Upper lobe of left lung (tissue), 6 donors: ENCODE measurements at places on chromosomes 12 and 14.

GRCh38 chr12:109596418-109597244, 23.0 kb downstream of the MVK start:
- DNase-seq, result no peak

GRCh38 chr14:23694949-23695663, 58.9 kb downstream of the DHRS2 start:
- no peak for DNase-seq

- DNase-seq, result no peak
Observed at GRCh38 chr12:118330421-118331018, 42.2 kb downstream of the TAOK3 start.

- DNase-seq, result no peak
Observed at GRCh38 chr14:50521912-50522341, 10.4 kb downstream of the MAP4K5 start.

GRCh38 chr12:113120670-113121370, 14.7 kb downstream of the RASAL1 start:
- no peak for DNase-seq
